IMR-90 (cell line): ENCODE measurements at places on chromosomes 5 and 9.
A peak's percentile ranks its signal among the peaks of the same experiment; 100 is the strongest.

DNA sequence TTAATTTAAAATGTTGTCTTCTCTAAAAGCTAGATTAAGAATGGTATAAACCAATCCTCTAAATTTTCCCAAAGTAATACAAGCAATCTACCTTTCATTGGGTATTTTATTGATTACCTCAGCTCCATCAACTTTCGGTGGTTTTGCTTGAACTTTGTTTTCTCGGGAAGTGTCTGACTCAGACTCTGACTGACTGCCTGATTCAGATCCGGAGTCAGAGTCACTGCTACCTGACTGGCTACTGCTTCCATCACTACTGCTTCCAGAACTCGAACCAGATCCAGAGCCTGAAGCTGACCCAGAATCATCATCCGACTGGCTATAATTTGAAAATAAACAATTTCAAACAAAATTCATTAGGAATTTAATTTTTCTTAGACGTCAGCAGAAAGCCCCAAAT, 24.0 kb downstream of the CHD1 start:
- peaks cover 2% of the 10 kb centered on the region for H3K4me1 ChIP-seq
- H3K27ac ChIP-seq: no peak overlapping the region; the same call in 1 of the 2 replicates
- H3K4me3 ChIP-seq: no peak overlapping the region
- DNase-seq: peak; percentile 63
- no peaks in the 10 kb centered on the region for H3K27me3 ChIP-seq

- H3K27me3 ChIP-seq: no peaks in the 10 kb centered on the region
- no peaks in the 10 kb centered on the region for H3K36me3 ChIP-seq
- DNase-seq: no peak
- H3K4me3 ChIP-seq: no peak overlapping the region
Measured at GRCh38 chr9:93154293-93154903, 20.3 kb upstream of the NINJ1 start.

DNA sequence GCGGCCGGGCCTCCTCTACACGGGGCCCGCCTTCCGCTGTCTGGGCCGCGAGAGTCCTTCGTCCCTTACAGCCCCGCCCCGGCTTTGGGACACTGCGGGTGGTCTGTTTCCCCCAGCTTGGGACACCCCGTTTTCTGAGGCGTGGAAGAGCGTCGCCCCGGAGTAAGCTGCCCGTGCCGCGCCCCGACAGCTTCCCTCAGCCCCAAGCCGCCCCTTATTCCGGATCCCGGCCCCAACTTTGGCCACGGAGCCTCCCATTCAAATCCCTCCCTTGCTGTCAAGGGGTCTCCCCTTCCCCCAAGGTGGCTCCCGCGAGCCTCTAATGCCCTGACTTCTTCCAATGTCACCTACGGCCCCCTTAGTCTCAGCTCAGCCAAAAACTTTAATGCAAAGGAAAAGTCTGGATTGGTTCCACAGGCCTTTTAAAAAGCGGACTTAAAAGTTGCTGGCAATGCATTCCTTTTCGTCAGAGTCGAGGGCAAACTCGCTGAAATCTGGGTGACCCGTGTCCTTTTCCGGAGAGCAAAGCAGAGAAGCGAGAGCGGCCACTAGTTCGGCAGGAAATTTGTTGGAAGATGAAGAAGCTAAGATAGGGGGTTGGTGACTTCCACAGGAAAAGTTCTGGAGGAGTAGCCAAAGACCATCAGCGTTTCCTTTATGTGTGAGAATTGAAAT, 19.8 kb downstream of the EXOSC2 start:
- peak overlapping the region; percentile 60 for H3K4me3 ChIP-seq
- no peaks in the 10 kb centered on the region for H3K27me3 ChIP-seq
- peak overlapping the region; percentile 88 for H3K27ac ChIP-seq
- H3K36me3 ChIP-seq: no peaks in the 10 kb centered on the region
- peak; percentile 34 for DNase-seq

DNA sequence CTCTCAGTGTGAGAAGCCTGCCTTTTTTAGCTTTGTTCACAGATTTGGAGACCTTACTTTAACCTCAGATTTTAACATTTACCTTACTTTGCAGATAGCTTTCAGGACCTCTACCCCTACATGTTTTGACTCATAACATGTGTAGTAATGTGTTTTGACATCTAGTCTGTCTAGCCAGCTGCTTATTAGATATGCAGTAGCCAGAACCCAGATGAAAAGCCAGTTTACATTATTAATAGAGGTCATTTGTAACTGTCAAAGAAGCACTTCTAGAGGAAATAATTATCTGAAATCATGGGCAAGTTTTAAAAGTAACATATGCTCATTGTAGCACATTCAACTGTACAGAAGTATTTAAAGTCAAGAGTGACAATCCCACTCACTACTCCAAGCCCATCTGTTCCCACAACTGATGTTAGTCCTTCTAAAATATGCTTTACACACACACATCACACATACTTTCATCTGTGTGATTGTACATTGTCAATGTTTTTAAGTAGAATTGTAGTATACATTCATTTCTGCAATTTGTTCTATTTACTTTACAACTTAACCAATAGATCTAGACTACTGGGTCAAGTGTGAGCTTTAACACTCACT, 71.8 kb upstream of the NIPAL4 start:
- H3K27me3 ChIP-seq: no peaks in the 10 kb centered on the region
- no peak overlapping the region for H3K4me3 ChIP-seq
- H3K4me1 ChIP-seq: peaks cover 27% of the 10 kb centered on the region
- peak; percentile 24 for DNase-seq
- peak overlapping the region; percentile 22 for H3K27ac ChIP-seq
- no peaks in the 10 kb centered on the region for H3K36me3 ChIP-seq

DNA sequence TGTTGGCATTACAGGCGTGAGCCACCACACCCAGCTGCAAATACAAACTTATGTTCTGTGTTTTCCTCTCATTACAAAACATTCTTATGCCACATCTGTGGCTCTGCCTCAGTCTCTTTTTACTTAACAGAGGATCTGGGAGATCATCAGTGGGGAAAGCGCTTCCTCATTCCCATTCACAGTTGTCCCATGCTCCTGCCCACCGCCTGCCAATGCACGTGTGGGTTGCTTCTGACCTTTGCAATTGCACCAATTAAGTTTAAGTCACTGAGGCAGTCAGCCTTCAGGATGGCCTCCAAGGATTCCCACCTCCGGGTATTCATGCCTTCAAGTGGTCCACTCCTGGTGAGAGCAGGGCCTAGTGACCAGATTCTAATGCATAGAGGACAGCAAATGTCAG, 34.9 kb upstream of the EEIG1 start:
- no peak overlapping the region for H3K4me3 ChIP-seq
- no peaks in the 10 kb centered on the region for H3K36me3 ChIP-seq
- H3K4me1 ChIP-seq: no peaks in the 10 kb centered on the region
- H3K27ac ChIP-seq: no peak overlapping the region
- no peak for DNase-seq

- no peak for DNase-seq
- no peaks in the 10 kb centered on the region for H3K27me3 ChIP-seq
- H3K4me1 ChIP-seq: peaks cover 4% of the 10 kb centered on the region; the same call in 1 of the 2 replicates
- H3K4me3 ChIP-seq: no peak overlapping the region
Measured at GRCh38 chr9:32957358-32957757, 44.1 kb downstream of the APTX start.
